ENCODE measurements at places on chromosomes 1 and 21.
A peak's percentile ranks its signal among the peaks of the same experiment; 100 is the strongest.

DNA sequence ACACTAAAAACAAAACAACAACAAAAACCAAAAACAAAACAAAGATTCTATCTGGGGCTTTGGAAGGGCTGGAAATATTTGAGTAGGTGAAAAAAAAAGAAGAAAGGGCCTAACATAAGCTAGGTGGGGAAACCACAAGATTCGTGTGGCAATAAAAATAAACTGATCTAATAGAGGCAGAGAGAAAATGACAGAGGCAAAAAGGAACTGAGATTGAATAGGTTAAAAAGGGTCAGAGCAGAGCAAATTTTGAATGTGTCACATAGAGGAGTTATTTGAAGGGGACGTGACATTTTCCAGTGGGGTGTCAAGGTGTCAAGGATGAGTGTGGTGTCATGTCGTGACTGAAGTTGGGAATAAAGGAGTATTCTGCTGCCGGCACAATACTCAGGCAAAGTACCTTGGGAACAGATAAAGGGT is 65.2 kb upstream of the RALGPS2 start:
- H3K27me3 ChIP-seq = peaks cover 5% of the 10 kb centered on the region
- H3K27ac ChIP-seq = no peak overlapping the region
- H3K4me1 ChIP-seq = no peaks in the 10 kb centered on the region
- DNase-seq = no peak
- no peaks in the 10 kb centered on the region for H3K36me3 ChIP-seq
- H3K4me3 ChIP-seq = no peak overlapping the region

DNA sequence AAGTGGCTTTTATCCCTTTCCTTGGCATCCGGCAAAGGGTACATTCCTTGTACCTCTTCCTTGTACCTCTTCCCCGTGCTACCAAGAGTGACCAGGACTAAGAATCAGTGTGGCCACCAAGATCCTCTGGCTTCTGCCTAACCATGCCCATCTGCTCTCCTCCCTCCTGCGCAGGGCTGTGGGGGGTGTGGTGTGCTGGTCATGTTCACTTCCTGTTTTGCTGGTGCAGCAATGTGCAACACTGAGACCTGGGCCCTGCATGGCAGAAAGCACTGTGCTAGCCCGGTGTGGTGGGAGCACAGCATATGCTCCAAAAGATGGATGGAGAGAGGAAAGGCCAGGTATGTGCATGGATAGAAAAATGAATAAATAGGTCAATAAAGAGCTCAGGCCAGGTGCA is 33.3 kb upstream of the TENT5C start:
- H3K27me3 ChIP-seq = peaks cover 6% of the 10 kb centered on the region
- peaks cover 42% of the 10 kb centered on the region for H3K4me1 ChIP-seq
- peak; percentile 51 for DNase-seq
- no peak overlapping the region for H3K4me3 ChIP-seq

DNA sequence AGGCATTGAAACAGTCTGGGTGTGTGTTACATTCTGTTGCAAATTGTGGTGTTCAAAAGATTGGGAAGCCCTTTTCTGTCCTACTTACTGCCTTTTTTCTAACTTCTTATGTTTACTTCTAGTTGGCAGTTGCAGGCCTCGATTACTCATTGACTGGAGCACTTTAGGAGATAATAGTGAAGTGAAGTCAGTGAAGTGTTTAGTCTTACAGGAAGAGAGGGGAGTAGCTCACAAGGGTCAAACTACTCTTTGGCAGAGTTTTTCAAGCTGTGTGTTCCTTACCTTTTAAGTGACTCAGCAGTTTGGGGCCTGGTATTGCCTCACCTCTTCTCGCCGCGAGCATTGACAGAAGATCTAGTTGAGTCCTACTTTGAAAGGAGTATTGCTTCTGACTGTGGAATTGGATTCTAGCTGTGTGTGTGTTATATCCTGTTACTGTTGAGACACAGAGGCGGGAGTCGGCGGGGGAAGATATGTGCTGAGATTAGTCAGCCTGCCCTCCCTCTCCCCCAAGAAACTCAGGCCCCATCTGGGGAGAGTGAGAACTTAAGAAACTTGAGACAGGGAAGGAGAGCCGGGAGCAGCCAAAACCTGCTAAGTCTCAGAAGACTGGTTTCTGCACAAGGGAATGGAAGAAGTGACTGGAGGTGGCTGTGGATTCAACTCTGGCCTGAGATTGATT is 19.3 kb downstream of the AHCYL1 start:
- peak; percentile 19 for DNase-seq
- peak overlapping the region; percentile 31 for H3K27ac ChIP-seq
- H3K36me3 ChIP-seq = peaks cover 6% of the 10 kb centered on the region
- H3K4me3 ChIP-seq = no peak overlapping the region

DNA sequence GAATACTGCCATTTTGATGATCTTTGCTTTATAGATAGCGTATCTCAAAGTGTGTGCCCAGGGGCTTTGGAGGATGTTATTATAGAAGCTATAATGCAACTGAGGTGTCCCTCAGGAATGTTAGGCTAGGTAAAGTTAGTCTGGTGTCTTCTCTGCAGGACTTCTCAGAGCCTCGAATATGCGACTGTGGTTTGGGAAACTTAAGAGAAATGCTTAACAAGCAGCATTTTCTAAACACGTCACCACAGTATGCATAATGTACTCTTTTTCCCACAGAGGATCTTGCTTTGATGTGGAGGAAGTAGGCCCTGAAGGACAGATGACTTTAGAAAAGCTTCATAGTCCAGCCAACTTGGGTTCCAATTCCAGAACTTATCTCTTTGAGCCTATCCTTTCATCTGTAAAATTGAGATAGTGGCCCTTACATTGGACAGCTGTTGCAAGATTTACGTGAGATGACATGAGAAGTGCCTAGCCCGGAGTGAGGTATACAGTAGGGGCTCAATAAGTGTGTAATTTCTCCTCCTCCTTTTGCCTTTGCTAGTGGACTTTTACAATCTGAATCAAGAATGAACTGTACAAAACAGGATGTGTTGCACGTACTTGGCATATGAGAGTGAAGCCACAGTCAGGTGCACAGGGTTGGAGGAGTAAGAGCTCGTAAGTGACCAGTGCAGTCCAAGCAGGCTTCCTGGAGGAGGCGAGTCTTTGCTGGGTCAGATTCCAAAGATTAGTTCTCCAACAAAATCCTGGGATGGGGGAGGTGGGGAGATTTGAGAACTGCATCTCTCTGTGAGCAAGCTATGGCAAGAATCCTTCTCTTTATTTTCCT is 29.7 kb upstream of the TRABD2B start:
- no peak overlapping the region for H3K4me3 ChIP-seq
- DNase-seq = no peak
- no peaks in the 10 kb centered on the region for H3K4me1 ChIP-seq
- H3K36me3 ChIP-seq = no peaks in the 10 kb centered on the region

- no peak for DNase-seq
- H3K4me3 ChIP-seq = no peak overlapping the region
- H3K27ac ChIP-seq = peak overlapping the region; percentile 39
- H3K4me1 ChIP-seq = peaks cover 46% of the 10 kb centered on the region
Observed at GRCh38 chr1:66439031-66439740, 94.8 kb upstream of the SGIP1 start.

DNA sequence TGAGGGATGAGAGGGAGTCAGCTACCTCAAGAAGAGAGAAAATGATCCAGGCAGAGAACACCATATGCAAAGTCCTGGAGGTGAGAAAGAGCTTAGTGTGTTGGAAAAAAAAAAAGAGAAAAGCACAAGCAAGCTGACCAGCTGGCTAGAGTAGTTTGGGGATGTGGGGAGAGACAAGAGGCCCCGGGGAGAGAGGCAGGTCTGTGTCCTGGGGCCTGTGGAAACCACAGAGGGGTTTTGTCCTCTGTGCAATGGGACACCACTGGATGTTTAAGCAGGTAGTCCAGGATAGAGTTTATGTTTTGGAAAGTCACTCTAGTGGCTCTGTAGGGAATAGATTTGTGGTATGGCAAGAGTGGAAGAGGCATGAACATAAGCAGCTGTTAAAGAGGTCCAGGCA is 14.4 kb upstream of the CHI3L1 start:
- no peaks in the 10 kb centered on the region for H3K4me1 ChIP-seq
- H3K4me3 ChIP-seq = no peak overlapping the region
- H3K27me3 ChIP-seq = peaks cover 20% of the 10 kb centered on the region
- no peak for DNase-seq
- no peak overlapping the region for H3K27ac ChIP-seq

DNA sequence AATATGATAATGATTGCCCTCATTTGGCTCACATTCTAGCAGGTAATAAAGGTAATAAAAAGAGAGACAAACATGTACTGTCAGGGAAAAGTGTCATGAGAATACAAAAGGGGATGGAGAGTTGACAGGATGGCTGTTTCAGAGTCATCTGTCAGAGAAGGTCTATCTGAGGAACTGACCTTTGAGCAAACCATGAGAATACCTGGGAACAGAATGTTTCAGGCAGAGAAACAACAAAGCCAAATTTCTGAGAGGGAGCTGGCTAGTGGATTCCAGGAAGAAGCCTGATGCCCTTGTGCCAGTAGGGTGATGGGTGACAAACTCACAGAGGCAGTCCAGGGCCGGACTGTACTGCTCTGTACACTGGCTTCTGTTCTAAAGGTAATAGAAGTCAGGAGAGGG is 107.2 kb downstream of the C1orf21 start:
- H3K27me3 ChIP-seq = no peaks in the 10 kb centered on the region
- H3K36me3 ChIP-seq = no peaks in the 10 kb centered on the region
- DNase-seq = no peak
- no peak overlapping the region for H3K4me3 ChIP-seq
- H3K4me1 ChIP-seq = peaks cover 13% of the 10 kb centered on the region
- H3K27ac ChIP-seq = no peak overlapping the region

- peaks cover 12% of the 10 kb centered on the region for H3K27me3 ChIP-seq
- peak overlapping the region; percentile 10 for H3K4me3 ChIP-seq
- H3K4me1 ChIP-seq = peaks cover 23% of the 10 kb centered on the region
- H3K27ac ChIP-seq = peak overlapping the region; percentile 74
- peak; percentile 49 for DNase-seq
- no peaks in the 10 kb centered on the region for H3K36me3 ChIP-seq
Observed at GRCh38 chr1:1359308-1359663, 931 bp upstream of the MXRA8 start.

- H3K36me3 ChIP-seq = peaks cover 37% of the 10 kb centered on the region
- peaks cover 41% of the 10 kb centered on the region for H3K4me1 ChIP-seq
- H3K27ac ChIP-seq = peak within 1 kb of the TSS; percentile 100
- peaks cover 2% of the 10 kb centered on the region for H3K27me3 ChIP-seq
Observed at GRCh38 chr21:39348355-39349210, at the start of gene HMGN1. Gene HMGN1, minus strand, starts transcription at chr21:39349088. Its CDS starts 171 bp downstream, at chr21:39348917.

GRCh38 chr21:44702973-44703730 is 6.2 kb downstream of the KRTAP10-12 start:
- no peak for DNase-seq
- peaks cover 75% of the 10 kb centered on the region for H3K27me3 ChIP-seq
- H3K27ac ChIP-seq = peak overlapping the region; percentile 57
- H3K4me1 ChIP-seq = no peaks in the 10 kb centered on the region

DNA sequence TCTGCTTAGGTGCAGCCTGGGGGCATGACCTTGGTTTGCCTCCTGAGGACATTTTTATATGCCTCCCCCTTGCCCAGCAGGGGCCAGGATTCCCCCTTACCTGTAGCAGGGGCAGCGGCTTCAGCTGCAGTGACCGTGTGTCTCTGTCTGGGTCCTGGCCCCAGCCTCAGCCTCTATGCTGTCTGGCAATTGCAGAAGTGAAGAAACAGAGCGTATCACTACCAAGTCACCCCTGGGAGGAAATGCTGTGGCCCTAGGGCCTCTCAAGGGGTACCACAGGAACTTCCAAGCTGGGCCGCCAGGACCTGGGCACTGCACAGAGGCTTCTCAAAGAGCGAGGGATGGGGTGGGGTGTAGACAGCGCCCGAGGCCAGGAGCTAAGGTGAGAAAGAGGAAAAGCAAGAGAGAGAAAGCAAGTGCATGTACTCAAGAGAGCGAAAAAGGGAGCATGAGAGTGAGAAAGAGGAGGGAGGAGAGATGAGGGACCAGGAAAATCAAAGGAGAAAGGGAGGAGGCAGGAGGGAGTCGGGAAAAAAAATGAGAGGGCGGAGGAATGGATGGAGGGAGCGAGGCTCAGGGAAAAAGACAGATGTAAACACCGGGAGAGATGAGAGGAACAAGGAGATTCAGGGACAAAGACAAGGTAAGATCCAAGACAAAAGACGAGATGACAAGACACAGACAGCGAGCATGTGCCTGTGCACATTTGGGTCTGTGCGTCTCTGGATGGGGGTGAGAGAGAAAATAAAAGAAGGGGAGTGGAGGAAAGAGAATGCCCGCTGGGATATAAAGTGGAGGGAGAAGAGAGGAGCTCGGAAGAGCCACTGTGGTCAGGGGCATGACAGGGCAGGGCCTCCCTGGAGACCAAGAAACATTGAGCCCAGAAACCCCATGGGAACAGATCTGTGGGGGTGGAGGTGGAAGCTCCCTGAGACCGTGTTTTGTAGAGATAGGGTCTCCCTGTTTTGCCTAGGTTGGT is at the start of gene PTAFR:
PTAFR (minus strand) TSS at position 199 of the 979 bp plus-strand sequence. CDS start 25,669 bp downstream, outside the sequence.
- DNase-seq = no peak
- no peak within 1 kb of the TSS for H3K27ac ChIP-seq
- H3K27me3 ChIP-seq = peaks cover 70% of the 10 kb centered on the region
- H3K36me3 ChIP-seq = peaks cover 3% of the 10 kb centered on the region

GRCh38 chr21:32320059-32320458 is 21.4 kb downstream of the MRAP start:
- no peak for DNase-seq
- peak overlapping the region; percentile 25 for H3K27ac ChIP-seq
- H3K4me1 ChIP-seq = no peaks in the 10 kb centered on the region
- no peak overlapping the region for H3K4me3 ChIP-seq

DNA sequence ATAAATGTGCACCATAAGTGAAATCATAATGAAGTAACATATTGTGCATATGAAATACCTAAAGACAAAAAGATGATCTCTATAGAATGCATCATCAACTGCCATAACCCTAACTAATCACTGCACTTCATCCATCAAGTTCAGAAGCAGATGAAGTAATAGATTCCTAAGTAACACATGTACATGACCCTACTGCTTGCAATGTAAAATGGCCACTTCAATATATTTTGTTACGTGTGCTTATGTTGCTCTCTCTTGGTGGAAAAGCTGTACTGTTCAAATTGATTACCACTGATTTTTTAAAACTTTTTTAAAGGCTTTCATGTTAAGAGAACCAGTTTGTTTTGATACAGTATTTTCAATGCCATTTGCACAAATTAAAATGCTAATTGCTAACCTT is 141.8 kb downstream of the TTLL7 start:
- no peak for DNase-seq
- H3K36me3 ChIP-seq = no peaks in the 10 kb centered on the region
- H3K4me1 ChIP-seq = peaks cover 11% of the 10 kb centered on the region
- H3K27me3 ChIP-seq = no peaks in the 10 kb centered on the region
- H3K27ac ChIP-seq = no peak overlapping the region

- no peaks in the 10 kb centered on the region for H3K36me3 ChIP-seq
- H3K4me3 ChIP-seq = no peak overlapping the region
- H3K27ac ChIP-seq = no peak overlapping the region
Observed at GRCh38 chr1:57741521-57741920, 317.7 kb upstream of the DAB1 start.

- no peak overlapping the region for H3K27ac ChIP-seq
- H3K36me3 ChIP-seq = no peaks in the 10 kb centered on the region
- no peaks in the 10 kb centered on the region for H3K4me1 ChIP-seq
- no peak overlapping the region for H3K4me3 ChIP-seq
Observed at GRCh38 chr1:238658763-238659162, 727.6 kb upstream of the CHRM3 start.

GRCh38 chr1:208393826-208394225 is 149.6 kb upstream of the PLXNA2 start:
- H3K27ac ChIP-seq = no peak overlapping the region
- no peak for DNase-seq
- H3K4me3 ChIP-seq = no peak overlapping the region
- no peaks in the 10 kb centered on the region for H3K4me1 ChIP-seq
- no peaks in the 10 kb centered on the region for H3K36me3 ChIP-seq

GRCh38 chr1:58144698-58145270 is 401.7 kb downstream of the OMA1 start:
- no peaks in the 10 kb centered on the region for H3K36me3 ChIP-seq
- DNase-seq = no peak
- H3K27ac ChIP-seq = no peak overlapping the region
- no peaks in the 10 kb centered on the region for H3K27me3 ChIP-seq
- H3K4me1 ChIP-seq = no peaks in the 10 kb centered on the region
- no peak overlapping the region for H3K4me3 ChIP-seq
